Lung (tissue), 17 donors: ENCODE measurements at places on chromosomes 11 and 22. TPM values are rescaled to one million over a fixed set of nuclear protein-coding genes. Genes with fewer than 3 reads are reported as not detected.

Gene ZC3H12C
- polyA plus RNA-seq = 3.4 TPM

Gene FAU
- polyA plus RNA-seq = 1,051 TPM

Gene SGSM1
- polyA plus RNA-seq = 0.57 TPM

Gene PLAAT2
- 29.8 TPM for polyA plus RNA-seq

Gene GDPD5
- 8.2 TPM for polyA plus RNA-seq

Gene OTOG
- not detected for polyA plus RNA-seq

Gene OR6A2
- polyA plus RNA-seq = not detected

Gene TEX12
- 0.09 TPM for polyA plus RNA-seq

Gene TRAPPC4
- 43.0 TPM for polyA plus RNA-seq

Gene MS4A14
- 8.6 TPM for polyA plus RNA-seq

Gene PLAAT5
- polyA plus RNA-seq = 2.5 TPM

Gene SAC3D1
- polyA plus RNA-seq = 15.9 TPM

Gene RNF169
- polyA plus RNA-seq = 5.4 TPM

Gene MAPK8IP2
- polyA plus RNA-seq = 0.91 TPM

Gene SCN4B
- 0.95 TPM for polyA plus RNA-seq

Gene OR8A1
- not detected for polyA plus RNA-seq

Gene GRAP2
- polyA plus RNA-seq = 5.5 TPM

Gene FOLH1
- 0.50 TPM for polyA plus RNA-seq

Gene NAALAD2
- polyA plus RNA-seq = 0.49 TPM

Gene TECTA
- 0.35 TPM for polyA plus RNA-seq

Gene SUSD2
- 192 TPM for polyA plus RNA-seq

Gene SPDYC
- not detected for polyA plus RNA-seq

Gene CARD16
- 83.3 TPM for polyA plus RNA-seq

Gene ABTB2
- polyA plus RNA-seq = 2.5 TPM

Gene PIK3IP1
- 11.5 TPM for polyA plus RNA-seq

Gene MMP12
- polyA plus RNA-seq = 0.31 TPM

Gene TENM4
- polyA plus RNA-seq = 1.4 TPM

Gene SAA2
- 1,381 TPM for polyA plus RNA-seq

Gene IGSF22
- polyA plus RNA-seq = 0.34 TPM

Gene MYEOV
- 0.82 TPM for polyA plus RNA-seq

Gene P2RY2
- polyA plus RNA-seq = 3.1 TPM

Gene NAP1L4
- polyA plus RNA-seq = 56.3 TPM

Gene CASP4
- polyA plus RNA-seq = 188 TPM

Gene SLC22A25
- not detected for polyA plus RNA-seq

Gene GUCD1
- polyA plus RNA-seq = 120 TPM

Gene CRYBA4
- polyA plus RNA-seq = 0.22 TPM

Gene TSGA10IP
- 0.07 TPM for polyA plus RNA-seq

Gene GAS2
- 0.75 TPM for polyA plus RNA-seq

Gene CRYBB3
- 0.53 TPM for polyA plus RNA-seq

Gene TRIM49
- not detected for polyA plus RNA-seq

Gene KAT5
- 95.3 TPM for polyA plus RNA-seq

Gene GGT5
- 58.7 TPM for polyA plus RNA-seq

Gene TBX10
- polyA plus RNA-seq = not detected

Gene TMEM135
- polyA plus RNA-seq = 6.4 TPM

Gene FAM83F
- polyA plus RNA-seq = 0.53 TPM

Gene BMAL1
- 16.6 TPM for polyA plus RNA-seq

Gene OR52N4
- 0.31 TPM for polyA plus RNA-seq

Gene ADM2
- polyA plus RNA-seq = 2.2 TPM

Gene LGR4
- 2.3 TPM for polyA plus RNA-seq

Gene BAD
- polyA plus RNA-seq = 127 TPM

Gene PYGM
- polyA plus RNA-seq = 1.2 TPM

Gene PLEKHA7
- 13.3 TPM for polyA plus RNA-seq

Gene UBQLNL
- polyA plus RNA-seq = 0.16 TPM

Gene RFPL3
- not detected for polyA plus RNA-seq

Gene HBB
- 454 TPM for polyA plus RNA-seq

Gene SCT
- not detected for polyA plus RNA-seq
